Fibroblast of skin of left biceps (primary cell): ENCODE measurements at places on chromosomes 12 and 14.

DNA sequence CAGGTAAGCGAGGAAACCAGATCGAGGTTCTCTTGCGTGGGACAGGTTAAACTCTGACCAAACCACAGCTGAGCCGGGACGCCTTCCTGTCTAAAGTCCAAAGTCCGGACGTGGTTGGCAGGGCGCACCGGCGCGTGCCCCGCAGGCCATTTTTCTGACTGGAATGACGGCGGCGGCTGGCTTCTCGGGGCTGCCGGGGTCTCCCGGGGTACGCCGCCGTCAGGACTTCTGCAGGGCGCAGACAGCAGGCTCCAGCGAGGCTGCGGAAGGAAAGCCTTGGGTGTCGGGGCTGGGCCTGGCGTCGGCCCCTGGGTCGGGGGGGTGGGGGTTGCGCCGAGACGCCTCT lies 32.8 kb downstream of the MIA2 start:
- DNase-seq: no peak

DNA sequence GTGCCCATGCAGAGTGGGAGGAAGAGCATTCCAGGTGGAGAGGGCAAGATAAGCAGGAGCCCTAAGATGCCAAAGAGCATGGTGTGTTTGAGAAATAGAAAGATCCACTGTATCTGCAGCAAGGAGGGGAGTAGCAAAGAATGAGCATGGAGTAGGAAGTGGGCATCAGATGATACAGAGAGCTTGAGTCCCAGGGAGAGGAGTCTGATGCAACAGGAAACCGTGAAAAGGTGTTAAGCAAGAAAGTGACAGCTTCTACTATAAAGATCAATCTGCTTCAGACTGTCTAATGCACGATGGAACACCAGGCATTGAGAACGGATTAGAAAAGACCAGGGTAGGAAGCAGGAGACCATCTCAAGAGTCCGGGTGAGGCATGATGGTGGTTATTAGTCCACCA lies 12.3 kb upstream of the GPRC5D start:
- DNase-seq: no peak

- DNase-seq: no peak
Observed at GRCh38 chr12:120956579-120957300, 21.6 kb upstream of the HNF1A start.

GRCh38 chr12:83150465-83151189 lies 463.9 kb downstream of the TMTC2 start:
- DNase-seq: no peak

DNA sequence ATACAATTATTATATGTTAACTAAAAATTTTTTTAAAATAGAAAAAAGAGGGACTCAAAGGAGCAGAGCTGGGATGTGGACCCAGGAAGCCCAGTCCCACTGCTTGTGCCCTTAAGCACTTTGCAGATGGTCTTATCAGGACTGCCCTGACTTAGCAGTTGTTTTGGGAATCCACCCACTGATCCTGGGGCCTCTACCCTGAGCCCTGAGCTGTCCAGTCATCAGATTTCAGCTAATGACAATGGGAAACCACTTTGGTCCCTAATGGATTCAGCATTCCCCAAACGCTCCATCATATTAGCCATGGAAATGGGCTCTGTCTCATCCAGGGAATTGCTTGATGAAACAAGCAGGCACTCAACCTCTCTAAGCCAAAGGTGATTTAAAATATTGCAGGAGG lies 22.5 kb upstream of the WSCD2 start:
- DNase-seq: no peak

DNA sequence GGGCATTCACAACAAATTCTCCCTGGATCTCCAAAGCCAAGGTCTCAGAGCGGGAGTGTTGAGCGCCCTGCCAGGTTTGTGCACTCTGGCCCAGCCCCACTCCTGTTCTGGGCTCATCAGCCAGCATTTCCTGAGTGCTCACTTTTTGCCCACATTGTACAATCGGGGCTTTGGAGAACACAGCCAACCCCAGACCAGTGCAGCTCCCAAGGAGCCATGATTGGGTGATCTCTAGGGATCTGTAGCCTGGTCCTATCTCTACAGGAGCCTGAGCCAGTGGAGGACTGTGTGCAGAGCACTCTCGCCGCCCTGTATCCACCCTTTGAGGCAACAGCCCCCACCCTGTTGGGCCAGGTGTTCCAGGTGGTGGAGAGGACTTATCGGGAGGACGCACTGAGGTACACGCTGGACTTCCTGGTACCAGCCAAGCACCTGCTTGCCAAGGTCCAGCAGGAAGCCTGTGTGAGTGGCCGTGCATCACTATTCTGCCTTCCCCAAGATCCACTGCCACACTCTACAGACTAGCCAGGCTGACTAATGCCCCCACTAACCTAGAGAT lies 2.8 kb downstream of the ARHGEF40 start:
- DNase-seq: no peak

DNA sequence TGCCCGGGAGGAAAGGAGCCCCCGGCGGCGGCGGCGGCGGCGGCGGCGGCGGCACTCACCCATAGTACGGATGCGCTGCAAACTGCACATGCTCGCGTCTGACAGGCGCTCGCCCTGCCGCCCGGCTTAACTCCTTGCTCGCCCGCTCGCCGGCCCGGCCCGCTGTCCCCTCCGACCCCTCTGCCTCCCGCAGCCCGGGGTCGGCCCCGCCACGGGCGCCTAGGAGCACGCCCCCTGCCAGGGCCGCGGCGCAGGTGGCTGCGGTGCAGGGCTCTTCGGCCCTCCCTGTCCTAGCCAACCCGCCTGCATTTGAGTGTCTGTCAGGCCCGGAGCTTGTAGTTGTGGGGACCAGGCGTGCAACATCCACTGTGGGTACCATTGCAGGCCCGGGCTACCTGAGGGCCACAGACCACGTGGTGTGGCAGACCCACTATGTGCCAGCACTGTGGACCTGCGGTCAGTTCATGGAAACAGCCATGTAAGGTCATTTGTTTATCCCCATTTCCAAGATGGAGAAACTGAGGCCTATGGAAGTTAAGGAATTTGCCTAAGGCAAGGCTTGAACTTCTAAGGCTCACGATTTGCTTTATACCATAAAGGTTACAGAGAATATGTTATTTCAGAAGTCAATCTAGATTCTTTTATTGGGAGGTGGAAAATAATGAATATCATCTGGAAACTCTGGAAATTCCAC lies 17.6 kb upstream of the PLEKHH1 start:
- DNase-seq: no peak

GRCh38 chr14:24417832-24418491 lies 11.5 kb downstream of the CBLN3 start:
- no peak for DNase-seq

- no peak for DNase-seq
Observed at GRCh38 chr14:28138341-28138740, 628.2 kb upstream of the FOXG1 start.

DNA sequence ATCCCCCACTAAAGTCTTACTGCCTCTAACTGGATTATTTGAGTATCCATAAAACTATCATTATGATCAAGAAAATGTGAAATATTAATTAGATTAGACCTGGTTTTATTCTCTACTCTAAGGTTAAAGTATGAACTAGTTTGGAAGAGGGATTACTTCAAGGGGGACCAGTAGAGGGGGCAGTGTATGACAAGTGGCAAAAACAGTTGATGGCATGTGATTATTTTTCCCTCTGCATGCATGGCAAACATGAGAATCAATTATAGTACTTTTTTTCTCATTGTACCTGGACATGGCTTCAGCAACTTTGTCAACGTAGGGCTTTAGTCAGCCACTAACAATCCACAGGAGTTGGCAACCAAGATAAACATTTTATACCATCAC lies 145.0 kb upstream of the SLC38A2 start:
- no peak for DNase-seq

GRCh38 chr12:22709292-22709691 lies 84.3 kb downstream of the ETNK1 start:
- DNase-seq: no peak

DNA sequence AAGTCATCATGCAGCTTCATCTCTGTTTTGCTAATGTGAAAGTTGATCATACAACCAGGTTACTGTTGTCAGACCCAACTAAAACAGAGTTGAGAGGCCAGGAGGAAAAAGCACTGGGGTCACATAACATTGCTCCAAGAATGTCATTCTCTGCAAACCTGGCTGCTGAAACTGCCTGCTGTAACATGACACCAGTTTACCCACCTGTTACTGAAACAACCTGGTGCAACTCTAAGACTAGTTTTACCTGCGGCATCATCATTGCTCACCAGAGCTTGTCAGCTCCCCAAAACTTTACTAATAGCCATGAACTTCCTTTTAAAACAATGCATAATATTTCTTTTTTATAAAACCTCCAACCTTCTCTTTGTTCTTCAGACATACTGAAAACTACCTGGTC lies 30.7 kb upstream of the DEGS2 start:
- no peak for DNase-seq

- DNase-seq: no peak
Observed at GRCh38 chr12:120079411-120080400, 36.8 kb downstream of the RAB35 start.
